Effector CD4-positive, alpha-beta T cell (primary cell): ENCODE measurements at places on chromosomes 2 and 18.

DNA sequence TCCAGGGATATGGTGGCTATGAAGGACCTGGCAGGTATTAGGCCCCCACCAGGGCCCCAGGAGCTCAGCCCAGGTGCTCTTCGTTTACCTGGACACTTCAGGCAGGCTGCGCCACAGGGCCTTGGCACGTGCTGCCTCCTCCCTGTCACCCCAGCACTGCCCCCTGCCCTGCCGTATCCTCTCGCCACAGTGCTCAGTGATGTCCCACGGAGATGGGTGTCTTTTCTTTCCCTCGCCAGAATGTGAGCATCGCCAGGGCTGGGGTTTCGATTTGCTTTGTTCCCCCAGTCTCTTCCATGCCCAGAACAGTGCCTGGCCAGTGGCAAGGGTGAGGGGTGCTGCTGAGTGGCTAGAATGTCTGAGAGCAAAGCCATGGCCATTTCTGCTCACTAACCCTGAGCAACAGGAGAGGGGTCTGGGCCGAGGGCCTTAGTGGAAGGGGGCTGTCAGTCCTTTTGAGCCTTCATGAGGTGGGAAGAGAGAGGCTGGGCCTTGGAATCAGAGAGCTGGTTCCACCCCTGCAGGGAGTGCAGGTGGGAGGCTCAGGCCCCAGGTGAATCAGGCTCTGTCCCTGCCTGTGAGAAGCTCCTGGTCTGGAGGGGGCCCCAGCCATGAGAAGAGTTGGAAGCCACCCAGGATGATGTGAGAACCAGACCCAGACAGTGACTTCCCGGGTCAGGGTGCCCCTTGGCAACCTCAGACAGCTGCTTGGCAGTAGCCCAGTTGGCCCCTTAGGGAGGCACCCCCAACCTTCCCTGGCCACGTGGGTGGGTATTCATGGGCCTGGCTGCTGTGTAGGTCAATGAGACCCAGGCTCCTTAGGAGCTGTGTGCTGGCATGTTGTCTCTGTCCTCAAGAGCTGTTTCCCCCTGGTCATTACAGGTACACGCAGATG, 129.9 kb upstream of the HS6ST1 start:
- DNase-seq, result no peak

DNA sequence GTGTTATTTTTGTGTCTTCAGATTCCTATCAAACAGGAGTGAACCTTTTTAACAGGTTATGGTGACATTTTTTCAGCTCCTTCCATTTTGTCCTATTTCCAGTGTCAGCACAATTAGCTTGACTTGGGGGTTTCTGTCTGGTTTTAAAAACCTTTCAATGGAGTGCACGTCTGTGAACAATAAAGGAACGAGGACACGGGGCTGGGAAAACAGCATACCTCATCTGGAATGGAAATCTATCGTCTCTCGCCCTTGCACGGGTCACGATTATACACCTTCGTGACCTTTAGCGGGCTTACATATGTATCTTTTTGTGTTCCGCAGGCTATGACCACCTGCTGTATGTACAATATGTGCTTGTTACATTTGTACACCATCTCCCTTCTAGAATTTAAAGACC, 2.3 kb upstream of the ZNF532 start:
- DNase-seq, result no peak

DNA sequence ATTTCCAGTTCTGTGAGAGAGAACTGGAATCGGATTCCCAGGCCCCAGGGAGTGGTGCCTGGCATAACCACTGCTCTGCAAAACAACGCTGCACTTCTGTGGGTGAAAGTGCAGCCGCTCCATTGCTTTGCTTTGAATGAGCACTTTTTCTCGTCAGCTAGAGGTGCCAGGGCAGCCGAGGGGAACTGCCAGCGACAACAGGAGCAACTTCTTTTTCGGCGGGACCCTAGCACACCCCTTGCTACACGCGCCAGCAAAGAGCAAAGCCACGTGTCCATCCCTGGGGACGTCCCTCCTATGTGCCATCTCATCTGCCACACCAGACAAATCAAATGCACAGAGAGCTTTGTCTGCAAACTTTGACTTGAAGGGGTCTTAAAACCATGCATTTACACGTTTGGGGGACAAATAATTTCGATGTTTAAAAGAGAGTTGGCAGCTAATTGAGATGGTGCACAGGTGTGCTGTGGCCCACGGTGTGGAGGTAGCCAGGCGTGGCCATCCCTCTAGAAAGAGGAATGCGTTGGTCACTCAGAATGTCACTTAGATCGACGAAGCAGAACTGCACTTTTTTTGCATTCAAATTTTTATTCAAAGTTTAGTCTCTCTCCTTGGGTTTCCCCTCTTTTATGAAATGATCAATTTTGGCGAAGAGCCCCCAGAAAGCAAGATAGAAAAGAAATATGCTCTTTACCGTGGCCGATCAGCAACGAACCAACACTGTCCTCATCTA, 151.8 kb downstream of the MBP start:
- no peak for DNase-seq

GRCh38 chr2:8606226-8606625, 75.6 kb upstream of the ID2 start:
- no peak for DNase-seq

DNA sequence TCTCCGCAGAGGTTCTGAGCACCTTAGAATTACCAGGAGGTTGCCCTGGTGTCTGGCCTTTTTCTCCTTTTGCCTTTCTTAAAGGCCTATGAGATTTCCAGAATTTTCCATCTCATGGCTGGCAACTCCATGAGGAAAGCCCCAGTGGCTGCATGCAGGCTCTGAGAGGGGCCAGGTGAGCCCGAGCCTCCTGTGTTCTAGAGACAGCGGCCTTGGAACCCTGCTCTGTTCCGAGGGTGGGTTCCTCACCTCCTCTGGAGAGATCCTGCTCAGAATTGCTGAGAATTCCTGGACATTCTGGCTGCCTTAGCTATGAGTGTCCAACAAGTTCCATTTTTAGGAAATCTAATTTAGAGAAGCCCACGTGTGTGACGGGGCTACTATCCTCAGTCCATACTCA, 35.7 kb upstream of the HPCAL1 start:
- no peak for DNase-seq

DNA sequence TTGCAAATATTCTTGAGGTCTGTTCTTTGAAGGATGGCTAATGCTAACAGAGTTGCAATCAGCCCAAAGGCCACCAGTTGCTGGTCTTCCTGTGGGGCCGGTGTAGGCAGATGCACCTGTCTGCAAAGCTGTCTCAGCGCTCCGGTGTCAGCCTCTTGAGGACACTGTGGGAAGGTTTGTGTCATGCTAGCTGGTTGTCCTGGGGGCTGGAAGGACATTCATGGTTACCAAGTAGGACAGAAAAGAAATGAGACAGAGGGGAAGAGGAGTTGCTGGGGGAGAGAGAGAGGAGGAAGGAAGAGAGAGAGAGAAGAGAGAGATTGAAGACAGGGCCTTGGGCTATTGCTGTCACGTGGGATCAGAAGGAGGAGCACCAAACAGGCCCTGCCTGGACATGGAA, 639.6 kb upstream of the HS6ST1 start:
- DNase-seq, result no peak

DNA sequence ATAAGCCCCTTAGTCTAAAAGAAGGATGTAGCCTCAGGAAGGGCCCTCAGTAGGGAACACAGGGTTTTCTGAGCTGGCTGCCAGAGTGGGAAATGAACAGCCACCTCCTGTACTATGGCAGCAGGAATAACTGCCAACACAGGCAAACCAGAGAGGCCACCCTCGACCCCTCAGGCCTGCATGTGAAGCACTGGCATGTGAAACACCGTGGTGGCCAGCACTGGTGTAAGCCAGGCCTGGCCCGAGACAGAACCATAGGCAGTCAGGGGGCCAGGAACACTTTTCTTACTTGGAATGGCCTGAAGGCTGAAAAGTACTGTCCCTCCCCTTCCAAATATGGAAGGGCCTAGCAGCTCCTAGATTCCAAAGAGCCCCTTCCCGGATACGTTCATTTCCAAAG, 28.2 kb downstream of the SFXN5 start:
- DNase-seq, result no peak

DNA sequence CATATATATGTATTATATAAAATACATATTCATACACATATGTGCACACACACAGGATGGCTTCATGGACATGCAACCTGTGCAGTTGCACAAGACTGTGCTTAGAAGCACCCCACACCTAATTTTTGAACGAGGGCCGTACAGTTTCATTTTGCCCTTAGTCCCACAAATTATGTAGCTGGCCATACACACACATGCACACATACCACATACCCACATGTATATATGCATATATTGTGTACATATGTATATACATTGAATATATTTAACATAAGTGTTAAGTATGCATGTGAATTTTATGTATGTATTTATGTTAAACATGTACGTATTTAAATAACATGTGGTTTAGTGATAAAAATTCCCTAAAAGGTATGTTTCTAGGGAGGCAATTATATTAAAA, 18.3 kb downstream of the GPATCH11 start:
- DNase-seq, result no peak

DNA sequence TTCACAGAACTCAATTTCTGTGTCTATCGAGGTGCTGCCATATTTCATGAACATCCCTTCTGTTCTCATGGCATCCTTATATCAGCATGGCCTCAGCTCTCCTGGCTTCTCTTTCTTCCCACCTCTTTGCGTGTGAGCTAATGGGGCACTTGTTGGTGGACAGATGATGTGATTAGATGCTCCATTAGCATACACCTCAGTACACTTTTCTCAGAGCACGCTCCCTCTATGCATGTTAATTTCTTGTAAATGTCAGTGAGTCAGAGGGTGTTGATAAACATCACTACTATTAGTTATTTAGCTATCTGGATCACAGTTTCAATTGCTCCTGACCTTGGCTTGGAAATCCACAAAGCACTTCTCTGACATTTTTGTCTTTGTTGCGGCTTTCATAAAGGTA, 159.4 kb downstream of the CD8B2 start:
- no peak for DNase-seq

GRCh38 chr2:41521211-41521610, 526.6 kb upstream of the PKDCC start:
- DNase-seq, result no peak

DNA sequence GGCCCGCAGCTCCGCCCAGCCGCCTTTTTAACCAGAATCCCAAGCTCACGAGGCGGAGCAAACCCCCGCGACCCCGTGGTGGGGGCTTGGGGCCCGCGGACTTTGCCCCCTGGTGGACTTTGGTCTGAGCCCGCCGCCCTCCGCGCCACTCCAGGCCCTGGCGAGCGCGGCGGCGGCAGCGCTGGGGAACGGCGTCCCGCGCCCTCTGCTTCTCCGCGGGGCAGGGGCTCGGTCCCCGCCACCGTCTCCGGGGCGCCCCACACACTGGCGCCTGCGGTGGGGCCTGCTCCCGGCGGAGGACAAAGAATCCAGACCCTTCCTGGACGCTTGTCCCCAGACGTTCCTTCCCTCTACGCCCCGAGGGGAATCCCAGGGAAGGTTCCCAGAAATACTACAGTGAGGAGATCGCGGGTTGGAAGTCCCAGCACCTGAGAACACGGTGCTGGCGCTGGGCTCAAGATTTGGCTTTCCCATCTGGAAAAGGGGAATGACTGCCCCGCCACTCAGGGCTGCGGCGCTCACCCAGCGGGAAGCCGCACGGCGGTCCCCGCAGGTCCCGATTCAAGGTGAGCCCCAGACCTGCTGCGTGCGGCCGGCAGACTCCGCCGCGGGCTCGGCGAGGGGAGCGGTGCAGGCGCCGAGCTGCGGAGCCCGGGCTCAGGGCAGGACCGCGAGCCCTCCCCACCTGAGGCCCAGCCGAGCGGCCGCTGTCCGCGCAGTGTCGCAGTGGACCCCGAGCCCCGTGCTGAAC, at the start of gene HAAO:
TSS of gene HAAO (minus strand) at position 1 of the 751 bp plus-strand sequence. CDS start 47 bp downstream, outside the sequence.
- DNase-seq, result no peak

GRCh38 chr2:17543131-17543660, 2.7 kb downstream of the VSNL1 start:
- DNase-seq, result no peak

DNA sequence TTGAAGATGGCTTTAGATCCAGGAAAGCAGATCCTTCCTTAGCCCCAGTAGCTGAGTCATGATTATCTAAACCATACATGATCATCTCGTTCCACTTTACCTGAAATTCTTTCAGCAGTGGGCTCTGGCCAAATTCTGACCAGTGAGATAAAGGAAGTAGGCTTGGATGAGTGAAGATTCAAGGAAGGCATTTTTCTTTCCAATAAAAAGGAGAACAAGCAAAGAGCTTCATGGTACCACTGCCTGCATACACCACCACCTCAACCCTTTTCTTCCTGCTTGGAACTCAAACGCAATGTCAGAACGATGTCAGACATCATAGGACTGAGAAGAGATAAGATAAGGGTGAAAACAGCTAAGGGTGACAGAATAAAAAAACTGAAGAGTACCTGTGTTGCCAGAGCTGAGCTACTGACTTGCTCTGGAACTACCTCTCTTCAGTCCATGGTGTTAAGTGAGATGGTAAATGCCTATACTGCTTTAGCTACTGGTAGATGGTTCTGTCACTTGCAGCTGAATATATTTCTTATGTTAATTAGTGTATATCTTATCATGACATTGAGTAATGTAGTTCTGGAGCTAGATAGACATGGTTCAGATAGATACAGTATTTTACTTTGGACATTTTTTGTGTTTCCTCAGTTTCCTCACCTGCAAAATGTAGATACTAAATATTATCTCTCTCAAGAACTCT, 58.7 kb upstream of the ACVR1 start:
- DNase-seq, result no peak

DNA sequence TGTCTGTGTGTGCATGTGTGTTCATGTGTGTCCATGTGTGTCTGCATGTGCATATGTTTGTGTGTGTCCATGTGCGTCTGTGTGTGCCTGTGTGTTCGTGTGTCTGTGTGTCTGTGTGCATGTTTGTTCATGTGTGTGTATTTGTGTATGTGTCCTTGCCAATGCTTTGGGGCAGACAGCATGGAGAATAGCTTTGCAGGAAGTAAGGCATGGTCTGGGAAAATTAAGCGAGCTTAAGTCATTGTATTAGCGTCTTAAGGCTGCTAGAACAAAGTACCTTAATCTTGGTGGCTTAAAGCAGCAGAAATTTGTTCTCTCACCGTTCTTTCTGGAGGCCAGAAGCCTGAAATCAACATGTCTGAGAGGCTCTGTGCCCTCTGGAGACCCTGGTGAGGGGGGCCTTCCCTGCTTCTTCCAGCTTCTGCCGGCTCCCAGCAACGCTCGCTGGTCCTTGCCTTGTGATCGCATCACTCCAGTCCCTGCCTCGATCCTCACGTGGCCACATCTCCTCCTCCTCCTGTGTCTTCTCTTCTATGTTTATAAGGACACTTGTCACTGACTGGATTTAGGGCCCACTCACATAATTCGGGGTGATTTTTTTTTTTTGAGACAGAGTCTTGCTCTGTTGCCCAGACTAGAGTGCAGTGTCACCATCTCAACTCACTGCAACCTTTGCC, 3.8 kb downstream of the NEU2 start:
- no peak for DNase-seq

DNA sequence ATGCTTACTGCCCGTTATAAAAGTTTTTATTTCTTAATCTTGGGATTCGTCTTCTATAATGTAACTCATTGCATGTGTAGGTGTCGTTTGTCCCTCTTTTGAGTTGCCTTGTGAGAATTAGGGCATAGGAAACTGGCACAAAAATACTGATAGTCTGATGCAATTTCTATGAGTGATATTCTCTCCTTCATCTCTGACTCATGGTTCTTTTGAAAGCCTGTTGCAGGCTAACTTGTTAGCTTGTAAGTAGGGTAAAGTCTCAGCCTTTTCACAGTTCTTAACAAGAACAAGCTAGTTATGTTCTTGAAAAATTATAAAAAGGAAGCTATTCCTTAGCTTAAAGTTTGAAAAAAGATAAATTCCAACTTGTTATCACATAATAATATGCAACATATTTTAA, 1085.4 kb upstream of the NRXN1 start:
- no peak for DNase-seq
